T-helper 17 cell (primary cell): ENCODE measurements at places on chromosomes 5 and 9.

- no peak for DNase-seq
These were observed 11.1 kb downstream of the SPRY4 start for GRCh38 chr5:142313682-142314081.

GRCh38 chr5:39822020-39822419 is 397.2 kb upstream of the DAB2 start:
- DNase-seq, result no peak

DNA sequence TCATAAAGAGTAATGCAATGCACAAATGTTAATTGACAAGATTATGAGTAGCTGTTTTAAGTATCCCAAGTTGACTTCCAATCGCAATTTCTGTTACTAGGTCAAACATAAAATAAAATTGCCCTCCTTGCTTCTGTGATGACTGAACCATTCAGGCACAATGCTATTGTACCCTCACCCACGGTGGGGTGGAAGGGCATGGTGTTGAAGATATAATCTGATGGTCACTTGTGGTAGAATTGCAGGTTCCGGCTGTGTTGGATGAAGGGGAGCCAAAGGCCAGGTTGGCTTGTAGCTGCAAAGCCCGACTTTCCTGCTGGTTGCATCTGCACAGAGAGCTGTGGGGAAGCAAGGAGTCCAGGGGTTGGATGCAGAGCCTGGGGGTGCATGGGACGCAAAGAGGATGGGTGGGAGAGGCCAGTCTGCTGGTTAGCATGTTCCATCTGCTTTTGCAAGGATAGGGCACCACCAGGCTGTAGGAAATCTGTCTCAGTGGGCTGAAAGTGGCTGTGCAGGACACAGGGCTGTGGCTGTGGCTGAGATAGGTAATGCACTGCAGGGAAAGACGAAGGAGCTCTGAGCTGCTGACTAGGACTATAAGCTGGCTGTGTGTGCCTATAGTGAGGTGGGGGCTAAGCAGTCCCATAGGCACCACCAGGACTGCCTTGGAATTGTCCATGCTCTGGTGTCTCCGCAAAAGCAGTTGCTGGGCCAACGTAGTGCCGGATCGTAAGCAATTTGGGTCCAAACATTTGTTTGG is 31.5 kb upstream of the PUM3 start:
- DNase-seq, result no peak

- no peak for DNase-seq
These were observed 13.0 kb upstream of the PCDHAC2 start for GRCh38 chr5:140953234-140953633.

DNA sequence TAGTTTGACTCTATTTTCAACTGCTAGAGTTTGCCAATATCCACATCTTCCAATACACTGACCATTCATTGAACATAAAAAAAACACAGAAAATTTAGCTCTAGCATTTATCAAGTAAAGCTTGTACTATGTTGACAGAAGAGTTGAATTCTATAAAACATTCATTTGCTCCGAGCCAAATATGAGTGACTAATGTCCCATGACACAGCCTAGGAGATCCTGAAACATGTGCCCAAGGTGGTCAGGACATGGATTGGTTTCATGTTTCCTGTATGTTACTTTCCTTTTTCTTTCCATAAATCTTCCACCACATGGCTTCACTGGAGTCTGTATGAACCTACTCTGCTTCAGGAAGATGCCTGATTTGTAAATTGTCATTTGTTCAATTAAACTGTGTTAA is 122.4 kb upstream of the PRDM9 start:
- DNase-seq, result no peak

- no peak for DNase-seq
These were observed 284.8 kb downstream of the CTNND2 start for GRCh38 chr5:11619339-11620024.

DNA sequence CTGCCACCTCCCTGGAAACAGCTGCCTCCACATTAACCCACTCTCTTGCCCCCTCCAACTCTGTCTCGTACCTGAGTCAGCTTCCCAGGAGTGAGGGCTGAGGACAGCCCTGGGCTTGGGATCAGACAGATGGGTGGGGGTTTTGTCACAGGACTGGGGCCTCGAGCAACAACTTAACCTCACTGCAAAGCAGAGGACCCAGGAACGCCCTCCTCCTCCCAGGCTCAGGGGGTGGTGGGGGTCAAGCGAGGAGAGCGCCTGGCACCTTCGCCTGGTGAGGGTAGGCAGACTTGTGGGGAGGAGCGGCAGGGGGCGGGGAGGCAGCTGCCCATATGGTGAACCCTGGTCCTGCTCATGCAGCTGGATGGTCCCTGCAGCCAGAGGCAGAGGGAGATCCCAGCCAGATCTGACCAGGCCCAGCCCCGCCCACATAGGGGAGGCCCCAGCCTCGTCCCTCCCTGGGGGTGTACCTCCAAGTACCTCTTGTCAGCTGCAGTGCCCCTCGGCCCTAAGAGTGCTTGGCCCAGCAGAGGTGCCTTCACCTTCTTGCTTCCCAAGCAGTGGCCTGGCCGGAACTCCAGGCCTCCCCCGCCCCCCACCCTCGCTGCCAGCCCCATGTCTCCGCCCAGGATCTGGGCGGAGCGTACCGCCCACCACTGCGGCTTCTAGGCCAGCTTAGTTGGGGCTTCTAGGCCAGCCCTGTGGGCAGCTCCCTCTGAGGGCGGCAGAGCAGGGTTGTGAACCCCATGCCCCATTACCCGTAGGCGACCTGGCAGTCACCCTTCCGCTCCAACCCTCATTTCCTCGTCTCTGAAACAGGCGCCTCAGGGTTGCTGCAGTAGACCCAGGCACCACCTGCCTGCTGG is at the start of gene SARDH:
Gene SARDH, minus strand, starts transcription at position 579 of the 866 bp plus-strand sequence. CDS start 4,179 bp downstream, outside the sequence.
- no peak for DNase-seq

- no peak for DNase-seq
These were observed 828 bp downstream of the TYRP1 start for GRCh38 chr9:12694013-12694412.

DNA sequence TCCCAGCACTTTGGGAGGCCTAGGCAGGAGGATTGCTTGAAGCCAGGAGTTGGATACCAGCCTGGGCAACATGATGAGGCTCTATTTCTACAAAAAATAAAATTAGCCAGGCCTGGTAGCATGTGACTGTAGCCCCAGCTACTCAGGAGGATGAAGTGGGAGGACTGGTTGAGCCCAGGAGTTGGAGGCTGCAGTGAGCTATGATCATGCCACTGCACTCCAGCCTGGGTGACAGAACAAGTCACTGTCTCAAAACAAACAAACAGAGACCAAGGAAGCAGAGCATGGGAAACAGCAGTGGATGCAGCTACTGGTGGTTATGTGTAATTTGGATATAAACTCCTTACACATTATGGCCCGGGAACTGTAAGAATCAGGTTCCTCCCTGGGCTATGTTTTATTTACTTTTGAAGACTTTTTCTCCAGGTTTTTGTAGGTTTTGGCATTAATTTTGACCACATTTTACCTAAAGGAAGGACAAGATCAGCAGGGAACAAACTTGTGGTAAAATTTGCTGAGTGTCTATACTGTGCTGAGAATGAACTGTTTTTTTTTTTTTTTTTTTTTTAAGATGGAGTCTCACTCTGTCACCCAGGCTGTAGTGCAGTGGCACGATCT is 8.3 kb downstream of the KIF2A start:
- DNase-seq, result no peak

- DNase-seq, result no peak
These were observed 23.9 kb upstream of the PPP1R2B start for GRCh38 chr5:156826150-156826549.

DNA sequence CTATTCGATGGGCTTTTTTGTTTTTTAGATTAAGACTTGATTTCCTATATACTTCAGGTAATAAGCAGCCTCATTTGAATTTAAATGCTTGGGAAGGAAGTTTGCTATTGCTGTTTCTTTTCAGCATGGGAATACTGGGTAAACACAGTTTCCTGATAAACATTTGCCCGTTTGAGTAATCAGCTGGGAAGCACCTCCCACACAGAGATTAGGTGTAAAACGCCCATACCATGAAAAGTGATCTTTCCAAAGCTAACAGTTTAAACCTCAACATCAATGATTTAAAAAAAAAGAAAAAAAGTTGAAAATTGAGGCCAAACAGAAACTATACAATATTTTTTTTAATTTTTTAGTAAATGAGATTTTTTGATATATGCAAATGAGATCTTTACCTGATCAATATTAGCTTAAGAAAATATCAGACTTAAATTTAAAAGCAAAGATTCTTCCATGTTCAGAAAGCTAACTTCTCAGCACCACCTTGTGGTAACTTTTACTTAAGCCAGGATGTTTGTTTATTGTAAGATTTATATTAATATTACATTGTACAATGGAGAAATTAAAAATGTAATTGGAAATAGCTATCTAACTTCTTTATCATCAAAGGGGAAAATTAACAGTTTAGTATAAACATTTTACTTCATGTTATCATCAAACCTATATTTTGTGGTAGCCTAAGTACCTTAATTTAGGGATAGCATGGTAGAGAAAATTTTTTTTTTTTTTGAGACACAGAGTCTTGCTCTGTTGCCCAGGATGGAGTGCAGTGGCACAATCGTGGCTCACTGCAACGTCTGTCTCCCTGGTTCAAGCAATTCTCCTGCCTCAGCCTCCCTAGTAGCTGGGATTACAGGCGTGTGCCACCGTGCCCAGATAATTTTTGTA is 39.8 kb downstream of the F2RL2 start:
- no peak for DNase-seq

- DNase-seq, result no peak
These were observed 84.7 kb upstream of the SLCO6A1 start for GRCh38 chr5:102583276-102584124.

GRCh38 chr5:112919972-112920371 is 2.1 kb downstream of the REEP5 start:
- DNase-seq, result no peak

DNA sequence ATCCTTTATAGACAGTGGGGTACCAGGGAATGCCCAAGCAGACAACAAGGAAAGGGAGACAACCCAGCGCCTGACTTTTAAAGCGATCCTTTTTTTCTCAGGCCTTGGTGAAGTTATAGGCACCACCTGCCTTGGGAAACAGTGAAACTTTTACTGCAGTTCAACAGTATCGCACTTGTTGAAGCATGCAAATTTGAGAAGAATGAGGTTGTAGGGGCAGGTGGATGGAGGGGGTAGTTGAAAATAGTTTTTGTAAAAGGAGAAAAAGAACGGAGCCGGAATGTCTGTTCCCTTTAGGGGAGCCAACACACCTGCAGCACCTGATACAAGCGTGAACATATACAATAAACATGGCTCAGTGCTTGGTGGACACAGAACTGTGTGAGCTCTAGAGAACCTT is 190.2 kb upstream of the NR3C1 start:
- DNase-seq, result no peak

DNA sequence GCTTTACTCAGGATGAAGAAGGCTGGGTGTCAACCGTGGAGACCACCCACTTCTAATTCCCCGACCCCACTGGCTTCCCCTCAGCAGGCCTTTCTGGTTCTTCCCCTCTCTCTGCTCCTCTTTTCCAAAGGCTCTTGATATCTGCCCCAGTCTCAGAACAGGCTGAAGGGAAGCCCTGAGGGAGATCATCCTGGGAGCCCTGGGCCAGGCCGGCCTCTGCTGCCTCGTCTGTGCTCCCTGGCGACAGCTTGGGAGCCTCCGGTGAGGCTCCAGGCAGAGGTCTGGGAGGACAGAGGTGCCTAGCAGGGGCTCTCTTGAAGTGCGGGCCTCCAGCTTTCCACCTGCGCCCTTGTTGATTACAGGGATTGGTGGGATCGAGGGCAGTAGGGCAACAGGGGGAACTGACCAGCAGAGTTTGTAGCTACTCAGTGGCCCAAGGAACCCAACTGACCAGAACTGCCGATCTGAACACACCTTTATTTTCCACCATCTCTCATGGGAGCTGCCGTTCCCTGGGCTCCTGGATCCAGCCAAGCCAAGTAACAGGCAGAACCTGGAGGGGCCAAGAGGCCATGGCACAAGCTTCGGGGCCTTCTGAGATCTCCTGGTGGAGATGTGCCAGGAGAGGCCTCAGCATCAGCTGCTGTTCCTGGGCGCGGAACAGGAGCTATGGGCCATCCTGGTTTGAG is 198.5 kb downstream of the CACNA1B start:
- DNase-seq, result no peak

DNA sequence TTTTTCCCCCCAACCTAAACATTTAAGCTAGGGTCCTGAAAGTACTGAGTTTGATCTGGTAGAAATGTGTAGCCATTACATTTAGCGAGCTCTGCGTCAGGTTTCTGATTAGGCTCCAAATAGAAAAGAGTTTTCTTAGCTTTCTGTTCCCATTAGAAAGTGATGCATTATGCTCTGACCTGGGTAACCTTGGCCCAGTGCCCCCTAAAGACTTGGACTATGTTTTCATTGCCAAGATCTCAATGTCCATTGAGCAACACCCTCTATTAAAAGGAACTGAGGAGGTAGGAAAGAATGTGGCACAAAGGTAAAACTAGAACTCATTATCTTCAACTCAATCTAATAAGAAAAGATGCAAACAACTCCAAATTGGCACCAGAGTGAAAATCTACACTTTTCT is 358.9 kb upstream of the PCSK5 start:
- no peak for DNase-seq
